Adipose tissue (tissue), 3 donors: ENCODE measurements at places on chromosomes 11 and 22. TPM values are rescaled to one million over a fixed set of nuclear protein-coding genes. Genes with fewer than 3 reads are reported as not detected.

FGF19 gene
- not detected for polyA plus RNA-seq

MUC15 gene
- polyA plus RNA-seq = not detected

KLHL35 gene
- polyA plus RNA-seq = 0.56 TPM

TMEM134 gene
- polyA plus RNA-seq = 117 TPM

SLC1A2 gene
- polyA plus RNA-seq = 13.1 TPM

KLHDC7B gene
- polyA plus RNA-seq = 0.11 TPM

IGSF22 gene
- polyA plus RNA-seq = 0.11 TPM

GP1BB gene
- 1.7 TPM for polyA plus RNA-seq

NPAS4 gene
- polyA plus RNA-seq = 0.06 TPM

NLRP14 gene
- not detected for polyA plus RNA-seq

PDGFB gene
- 5.4 TPM for polyA plus RNA-seq

RHBDD3 gene
- polyA plus RNA-seq = 22.2 TPM

TCN2 gene
- 38.3 TPM for polyA plus RNA-seq

SLC43A3 gene
- polyA plus RNA-seq = 9.9 TPM
